Stimulated activated CD8-positive, alpha-beta memory T cell treated with anti-CD3 and anti-CD28 coated beads, Interleukin-7, amount 100 ng/mL, for 1 hour (primary cell): ENCODE measurements at places on chromosomes 5 and 9.

GRCh38 chr9:2497666-2498400, 123.8 kb upstream of the VLDLR start:
- DNase-seq, result no peak

DNA sequence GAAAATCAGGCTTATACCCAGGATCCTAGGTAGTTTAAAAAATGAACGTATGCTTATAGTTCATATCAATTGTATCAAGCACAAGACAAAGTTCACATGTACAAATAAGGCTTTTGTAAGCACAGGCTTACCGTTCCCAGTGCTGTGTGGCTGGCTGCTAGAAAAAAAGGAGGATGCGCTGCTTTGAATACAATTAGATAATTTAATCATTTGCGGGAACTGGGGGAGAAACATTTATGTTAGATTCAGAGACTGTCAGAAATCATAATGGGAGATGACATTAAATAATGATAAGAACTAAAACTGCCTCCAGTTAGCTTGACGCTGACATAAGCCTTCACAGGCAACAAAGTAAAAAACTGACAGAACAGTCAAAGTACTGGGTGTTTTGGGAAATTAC, 93.2 kb downstream of the FNBP1 start:
- DNase-seq, result no peak

- DNase-seq, result no peak
These were observed 311.7 kb downstream of the HTR1A start for GRCh38 chr5:63650581-63650980.

DNA sequence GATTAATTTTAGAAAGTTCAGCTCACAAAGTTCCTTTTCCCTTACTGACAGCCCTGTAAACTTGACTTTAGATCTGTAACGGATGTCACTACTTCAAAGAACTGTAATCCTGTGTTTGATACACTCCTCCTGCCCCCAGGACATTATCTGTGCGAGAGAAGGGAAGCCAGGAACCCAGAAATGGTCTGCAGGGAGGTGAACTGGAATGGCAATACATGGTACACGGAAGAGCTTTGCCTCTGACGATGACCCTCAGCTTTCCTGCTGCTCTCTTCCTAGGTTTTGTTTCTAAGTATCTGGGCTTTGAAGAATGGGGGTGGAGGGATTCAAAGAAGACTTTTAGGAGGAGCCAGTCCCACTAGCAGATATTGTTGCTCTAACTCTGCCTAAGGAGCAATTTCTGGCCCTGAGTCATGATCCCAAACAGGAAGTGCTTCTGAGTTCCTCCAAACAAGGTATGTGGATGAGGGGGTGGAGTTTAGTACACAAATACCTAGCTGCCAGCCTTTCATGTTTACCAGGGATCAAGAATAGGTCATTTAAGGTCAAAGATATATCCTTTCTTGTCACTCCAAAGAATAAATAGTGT, 43.4 kb upstream of the TMC1 start:
- DNase-seq, result no peak

DNA sequence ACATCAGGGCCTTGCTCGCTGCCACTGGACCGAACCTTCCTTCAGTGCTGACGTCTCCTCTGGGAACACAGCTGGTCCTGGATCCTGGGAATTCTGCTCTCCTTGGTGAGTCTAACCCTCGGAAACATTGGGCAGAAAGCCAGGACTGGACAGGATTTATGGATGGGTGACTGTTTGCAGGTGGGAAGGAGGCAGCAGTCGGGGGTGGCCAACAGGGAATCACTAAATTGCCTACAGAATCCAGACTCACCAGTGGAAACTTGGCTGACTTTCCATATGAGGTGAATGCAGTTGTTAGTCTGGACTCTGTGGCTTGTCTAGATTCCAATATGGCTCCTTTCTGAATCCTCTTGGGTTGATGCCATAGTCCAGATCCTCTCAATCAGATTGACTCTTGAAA, 203.1 kb downstream of the SAXO1 start:
- DNase-seq, result no peak

DNA sequence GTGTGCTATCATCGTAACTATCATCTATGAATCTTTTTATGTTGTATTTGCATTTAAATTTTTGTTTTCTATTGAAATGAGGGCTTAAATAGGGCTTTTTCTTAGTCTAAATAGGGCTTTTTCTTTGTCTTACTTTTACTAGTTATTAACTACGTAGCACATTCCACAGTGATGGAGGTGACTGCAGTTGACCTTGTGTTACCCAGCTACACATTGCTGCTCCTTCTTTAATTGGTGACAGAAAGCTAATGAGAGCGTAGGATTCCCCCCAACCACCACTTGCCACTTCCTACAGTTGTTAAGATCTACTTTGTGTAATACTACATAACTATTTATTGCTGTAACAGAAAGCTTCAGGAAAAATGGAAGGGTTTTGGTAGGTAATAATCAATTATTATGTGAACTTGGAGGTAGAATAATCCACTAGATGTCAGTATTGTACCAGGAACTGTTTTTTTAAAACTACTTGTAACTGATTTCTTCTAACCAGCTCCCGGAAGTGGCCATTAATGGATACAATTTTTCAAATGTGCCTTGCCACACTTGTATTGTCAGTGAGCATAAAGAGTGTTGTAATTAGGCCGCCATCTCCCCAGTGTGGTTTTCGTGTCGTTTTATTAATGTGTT, 18.0 kb downstream of the MTRR start:
- no peak for DNase-seq

- no peak for DNase-seq
These were observed 105.6 kb upstream of the TXNDC8 start for GRCh38 chr9:110443146-110443865.

DNA sequence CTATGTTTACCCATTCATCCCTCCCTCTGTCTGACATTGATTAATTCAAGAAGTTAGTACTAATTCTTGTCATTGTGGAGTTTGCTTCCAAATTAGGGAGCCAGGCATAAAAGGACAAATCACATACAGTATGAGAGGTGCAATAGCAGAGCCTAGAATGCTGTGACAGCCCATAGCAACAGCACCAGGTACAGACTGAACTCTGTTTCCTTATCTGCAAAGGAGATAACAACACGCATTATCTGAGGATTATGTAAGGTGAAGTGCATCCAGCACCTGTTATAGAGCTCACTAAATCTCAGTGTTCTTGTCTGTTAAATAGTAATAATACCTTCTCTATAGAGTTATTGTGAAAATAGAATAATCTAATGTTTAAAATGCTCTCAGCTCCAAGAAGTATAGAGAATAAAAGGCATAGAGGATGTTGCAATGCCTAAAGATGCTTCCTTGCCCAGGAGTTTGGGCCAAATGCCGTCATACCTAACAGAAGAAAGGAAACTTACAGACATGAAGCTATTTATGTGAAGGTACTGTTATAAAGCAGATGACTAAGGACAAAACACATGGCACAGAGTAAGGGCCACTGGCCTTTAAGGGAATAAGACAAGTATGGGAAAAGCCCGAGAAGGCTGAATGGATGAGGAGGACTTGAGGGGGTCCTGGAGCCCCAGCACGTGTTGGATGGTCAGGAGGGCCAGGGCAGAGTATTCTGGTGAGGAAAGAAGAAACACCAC, 214.5 kb downstream of the ATP10B start:
- no peak for DNase-seq
